ENCODE measurements at places on chromosomes 16 and 17.

GRCh38 chr16:54106057-54106456, 180.5 kb downstream of the IRX3 start:
- DNase-seq: no peak

- DNase-seq: no peak
These were observed 8.1 kb downstream of the NDE1 start for GRCh38 chr16:15658149-15658548.

DNA sequence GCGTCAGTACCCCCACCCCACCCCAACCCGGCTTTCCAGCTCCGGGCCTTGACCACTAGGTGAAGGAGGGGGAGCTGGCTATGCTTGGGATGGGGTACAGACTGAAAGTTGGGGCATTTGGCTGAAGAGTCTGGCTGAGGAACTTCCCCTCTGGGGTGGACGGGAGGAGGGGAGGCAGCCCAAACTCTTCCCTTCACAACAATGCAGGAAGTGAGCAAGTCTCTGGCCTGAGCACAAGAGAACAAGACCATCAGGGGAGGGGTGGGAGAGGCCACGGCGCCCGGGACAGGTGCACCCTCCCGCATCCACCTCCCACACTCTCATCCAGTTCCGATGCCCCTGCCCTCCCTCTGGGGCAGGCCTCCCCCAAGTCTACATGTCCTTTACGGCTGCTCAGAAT, 5.6 kb downstream of the USH1G start:
- DNase-seq: no peak

GRCh38 chr16:13205352-13205751, 304.0 kb downstream of the SHISA9 start:
- DNase-seq: no peak

GRCh38 chr16:73179705-73180331, 131.9 kb upstream of the ZFHX3 start:
- DNase-seq: no peak

- no peak for DNase-seq
These were observed 87.3 kb downstream of the C16orf78 start for GRCh38 chr16:49460786-49461470.
